Activated CD4-positive, alpha-beta T cell treated with anti-CD3 and anti-CD28 coated beads, Interleukin-2, amount 10 ng/mL, durations not matched to agents 24 days and 14 days (primary cell): ENCODE measurements at places on chromosomes 6 and 20. TPM values are rescaled to one million over a fixed set of nuclear protein-coding genes. Genes with fewer than 3 reads are reported as not detected.

Gene LAMA5
- total RNA-seq = 2.0 and 2.1 TPM in 2 replicates

Gene BMP5
- total RNA-seq = not detected in 2 replicates

Gene KIAA1586
- 13.3 and 16.0 TPM in 2 replicates for total RNA-seq

DNA sequence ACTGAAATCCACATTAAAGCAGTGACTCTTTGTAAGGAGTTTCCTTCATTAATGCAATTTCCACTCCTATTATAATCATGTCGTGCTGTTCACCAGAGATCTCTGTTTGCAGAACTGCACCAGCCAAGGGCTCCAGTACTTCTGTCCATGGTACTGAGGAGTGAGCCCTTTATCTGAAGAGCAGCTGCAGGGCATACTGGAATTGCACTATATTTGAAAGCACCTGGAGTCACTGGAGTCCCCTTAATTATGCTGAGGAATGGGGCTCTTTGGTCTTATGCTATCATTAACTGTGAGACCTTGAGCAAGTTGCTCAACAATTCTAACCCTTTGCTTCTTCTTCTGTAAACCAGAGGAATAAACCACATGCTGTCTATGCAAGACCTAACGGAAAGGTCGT lies 61.7 kb upstream of the NUP153 start:
- DNase-seq = no peak

DNA sequence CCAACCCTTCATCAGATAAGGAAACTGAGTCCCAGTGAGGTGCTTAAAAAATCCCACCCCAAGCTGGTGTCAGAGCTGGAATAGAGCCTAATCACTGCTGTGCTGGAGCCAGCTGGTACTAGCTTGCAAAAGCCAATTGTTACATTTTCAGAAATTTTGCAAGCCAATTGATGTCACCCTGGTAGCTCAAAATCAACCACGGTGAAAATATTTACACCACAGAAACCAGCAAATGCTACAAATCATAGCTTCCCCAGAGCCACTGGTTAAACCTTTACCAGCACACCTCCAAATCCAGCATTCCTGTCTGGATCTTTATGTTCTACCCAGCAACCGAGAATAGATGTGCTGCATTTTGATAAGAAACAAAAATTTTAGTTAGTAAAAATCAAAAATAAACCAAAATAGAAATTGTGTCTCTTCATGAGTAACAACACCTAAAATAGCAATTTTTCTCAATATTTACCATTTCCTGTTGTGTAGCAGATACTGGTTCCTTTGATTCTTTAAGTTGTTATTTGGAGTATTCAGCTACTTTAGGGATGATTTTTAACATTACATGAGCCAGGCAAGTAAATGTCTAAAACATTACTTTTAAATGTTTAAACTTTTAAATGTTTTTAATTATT lies 7.2 kb upstream of the LCA5 start:
- no peak for DNase-seq

- no peak for DNase-seq
These were observed 52.9 kb upstream of the PMEPA1 start for GRCh38 chr20:57762531-57763234.

GRCh38 chr6:13695252-13695651 lies 16.4 kb downstream of the RANBP9 start:
- DNase-seq = no peak

- no peak for DNase-seq
These were observed 819.0 kb upstream of the EYS start for GRCh38 chr6:66526061-66526460.

GRCh38 chr6:16238963-16239797 lies 793 bp downstream of the GMPR start:
- peak; percentile 70 for DNase-seq

GRCh38 chr20:38957235-38957876 lies 4.8 kb upstream of the DHX35 start:
- no peak for DNase-seq

DNA sequence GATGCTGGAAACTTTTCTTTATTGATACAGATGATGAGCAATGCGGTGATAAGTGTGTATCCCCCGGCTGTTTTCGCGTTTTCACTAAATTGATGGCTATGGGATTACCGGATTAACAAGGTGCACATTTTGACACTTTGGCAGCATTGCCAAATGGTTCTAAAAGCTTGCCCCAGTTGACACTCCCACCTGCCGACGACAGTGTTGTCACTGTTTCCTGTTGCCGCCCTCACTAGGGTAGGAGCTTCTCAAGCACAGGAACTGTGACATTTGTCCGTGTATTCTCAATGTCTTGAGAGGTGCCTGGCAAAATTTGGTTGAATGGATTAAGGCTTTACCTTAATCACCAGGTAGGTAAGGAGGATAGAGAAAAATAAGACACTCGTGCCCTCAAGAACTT lies 9.8 kb upstream of the MAPK13 start:
- peak; percentile 93 for DNase-seq

DNA sequence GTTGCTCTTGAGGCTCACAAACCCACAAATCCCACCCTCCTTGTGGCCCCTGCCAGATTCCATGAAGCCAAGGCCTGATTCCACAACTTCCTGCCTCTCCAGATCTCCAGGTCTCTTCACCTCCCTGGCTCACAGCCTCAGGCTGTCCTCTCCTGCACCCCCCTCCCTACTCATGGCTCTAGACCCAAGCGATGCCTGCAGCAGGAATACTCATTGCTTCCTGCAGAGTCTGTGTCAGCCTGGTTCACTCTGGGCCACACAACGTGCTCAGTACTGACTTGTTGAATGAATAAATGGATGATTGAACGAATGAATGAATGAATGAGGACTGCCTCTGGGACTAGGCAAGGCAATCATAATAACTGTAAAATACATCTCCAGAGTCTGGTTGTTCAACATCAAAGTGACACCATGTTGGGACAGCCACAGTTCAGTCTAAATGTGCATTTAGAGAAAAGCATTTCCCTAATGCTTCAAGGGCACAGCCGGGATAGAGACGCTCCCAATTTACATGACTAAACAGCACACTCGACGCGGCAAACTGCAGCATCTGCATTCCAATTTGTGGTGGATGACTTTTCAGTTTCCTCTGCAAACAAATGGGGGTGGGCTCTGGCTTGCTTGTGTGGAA lies 139.9 kb downstream of the GRM4 start:
- DNase-seq = no peak

- no peak for DNase-seq
These were observed 10.5 kb upstream of the TGM2 start for GRCh38 chr20:38175304-38176180.
